Left ventricle myocardium inferior (tissue), 1 donor: ENCODE measurements at places on chromosomes 2 and 18. TPM values are rescaled to one million over a fixed set of nuclear protein-coding genes. Genes with fewer than 3 reads are reported as not detected.

Gene ZNF236
- 10.6 TPM for total RNA-seq

Gene GPR55
- total RNA-seq: not detected

Gene LRRTM4
- total RNA-seq: 0.55 TPM

Gene SPRED2
- total RNA-seq: 18.9 TPM

Gene ZNF519
- 3.8 TPM for total RNA-seq

Gene IL36RN
- total RNA-seq: not detected

Gene CCDC148
- total RNA-seq: 0.30 TPM

Gene KIF1A
- 2.0 TPM for total RNA-seq

Gene ZNF396
- total RNA-seq: 0.71 TPM

Gene TLX2
- total RNA-seq: not detected

Gene AQP12A
- total RNA-seq: not detected

Gene WIPF1
- 15.0 TPM for total RNA-seq

Gene CNDP1
- total RNA-seq: not detected

Gene ST8SIA5
- 6.2 TPM for total RNA-seq

Gene ALPP
- not detected for total RNA-seq

Gene YES1
- total RNA-seq: 21.7 TPM

Gene ARHGAP15
- total RNA-seq: 7.0 TPM

Gene CCDC178
- 0.27 TPM for total RNA-seq

Gene IL1R2
- total RNA-seq: 0.96 TPM

Gene DTNA
- total RNA-seq: 167 TPM

Gene PLCL1
- total RNA-seq: 78.6 TPM

Gene POTEI
- not detected for total RNA-seq

Gene PARD3B
- 9.1 TPM for total RNA-seq

Gene GAL3ST2
- total RNA-seq: not detected

Gene LBX2
- total RNA-seq: 0.25 TPM

Gene TEX44
- total RNA-seq: not detected

Gene GALR1
- total RNA-seq: 0.05 TPM

Gene GPR75
- total RNA-seq: 0.82 TPM
